ENCODE measurements at places on chromosomes 7 and 10.

DNA sequence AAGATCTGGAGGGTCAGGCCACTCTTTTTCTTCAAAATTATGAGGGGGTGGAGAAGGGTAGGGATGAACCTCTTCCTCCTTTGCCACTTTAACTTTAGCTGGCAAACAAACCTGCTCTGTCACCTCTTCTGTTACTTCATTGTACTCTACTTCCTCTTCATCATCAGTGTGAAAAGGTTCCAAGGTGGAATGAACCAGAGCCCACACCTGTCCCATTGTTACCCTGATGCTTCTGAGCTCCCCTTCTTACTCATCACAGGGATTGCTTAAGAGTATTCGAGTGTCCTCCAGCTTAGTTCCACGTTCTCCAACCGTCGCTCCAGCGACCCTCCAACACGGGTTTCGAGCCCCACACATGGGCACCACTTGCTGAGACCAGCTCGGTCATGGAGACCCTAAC is 5.2 kb downstream of the MRPS24 start:
- DNase-seq: no peak

DNA sequence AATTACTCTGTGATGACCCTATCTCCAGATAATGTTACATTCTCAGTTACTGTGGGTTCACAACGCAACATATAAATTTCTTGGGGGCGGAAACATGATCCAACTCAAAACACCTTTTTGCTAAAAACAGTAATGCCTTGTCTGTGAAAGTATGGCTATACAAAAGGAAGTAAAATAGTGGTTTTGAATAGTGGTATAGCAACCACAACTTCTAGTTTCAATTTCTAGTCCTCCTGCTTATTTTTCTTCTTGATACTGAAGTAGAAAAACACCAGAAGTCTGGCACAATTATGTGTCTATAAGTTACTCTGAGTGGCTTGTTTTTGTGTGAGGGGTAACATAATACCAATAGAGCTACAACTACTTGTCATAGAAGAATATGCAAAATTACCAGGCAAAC is 21.5 kb upstream of the ZNF800 start:
- no peak for DNase-seq

- peak; percentile 6 for DNase-seq
These were observed 84.1 kb upstream of the LRRC4 start for GRCh38 chr7:128115336-128115820.

GRCh38 chr10:75658915-75659314 is 227.5 kb downstream of the LRMDA start:
- DNase-seq: no peak

DNA sequence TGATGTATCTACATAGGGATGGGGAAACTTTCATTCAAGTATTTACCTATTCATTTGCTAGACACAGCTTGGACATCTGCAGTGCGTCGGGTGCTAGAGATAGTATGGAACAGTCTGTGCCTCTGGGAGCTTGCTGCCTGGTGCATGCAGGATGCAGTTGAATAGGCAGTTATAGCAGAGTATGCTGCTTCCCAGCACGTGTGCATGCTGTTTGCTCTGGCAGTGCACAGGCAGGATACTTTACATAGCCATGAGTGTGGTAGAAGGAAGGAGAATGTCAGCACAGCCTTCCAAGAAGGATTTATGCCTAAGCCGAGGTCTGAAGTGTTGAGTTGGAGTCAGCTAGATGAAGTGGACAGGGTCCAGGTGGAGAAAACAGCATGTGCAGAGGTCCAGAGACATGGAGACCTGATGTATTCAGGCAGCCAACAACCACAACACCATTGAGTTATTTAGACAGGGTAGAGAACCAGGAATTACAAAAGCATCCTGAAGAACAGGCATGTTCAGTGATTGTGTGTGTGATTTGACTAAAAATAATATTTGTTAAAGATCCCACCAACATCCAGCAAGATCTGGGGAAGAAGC is 8.1 kb downstream of the MAP3K8 start:
- no peak for DNase-seq

DNA sequence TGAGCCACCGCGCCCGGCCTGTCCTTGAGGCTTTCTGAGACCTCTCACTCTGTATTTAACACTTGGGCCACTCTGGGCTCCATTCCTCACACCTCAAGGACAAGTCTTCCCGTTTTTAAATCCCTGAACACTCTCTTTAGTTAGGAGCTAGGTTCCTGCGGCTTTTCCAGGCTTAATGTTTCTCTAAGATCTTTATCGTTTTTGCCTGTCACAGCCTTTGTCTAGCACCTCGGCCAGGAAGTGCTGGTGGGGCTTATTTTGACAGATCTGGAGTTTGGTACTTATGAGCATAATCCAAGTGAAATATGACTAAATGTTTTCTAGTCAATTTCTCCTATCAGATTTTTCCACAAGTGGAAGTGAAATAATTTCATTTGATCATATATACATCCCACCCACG is 186.6 kb downstream of the DPY19L1 start:
- no peak for DNase-seq

DNA sequence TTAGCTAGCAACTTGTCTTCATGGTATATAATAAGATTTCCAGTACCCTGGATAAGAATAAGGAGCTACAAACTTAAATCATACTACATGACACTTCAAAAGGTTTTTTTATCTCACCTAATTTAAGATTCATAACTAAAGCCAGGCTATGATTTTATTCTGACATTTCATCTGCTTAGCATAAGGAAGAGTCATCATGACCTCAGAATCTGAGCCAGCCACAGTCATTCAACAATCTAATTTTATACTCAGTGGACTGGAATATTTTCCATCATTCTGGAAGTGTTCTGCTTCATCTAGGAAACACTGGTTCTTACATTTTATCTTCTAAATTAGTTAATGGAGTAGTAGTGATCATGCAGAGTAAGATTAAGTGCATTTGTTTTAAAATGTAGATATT is 102.1 kb upstream of the KCND2 start:
- no peak for DNase-seq

DNA sequence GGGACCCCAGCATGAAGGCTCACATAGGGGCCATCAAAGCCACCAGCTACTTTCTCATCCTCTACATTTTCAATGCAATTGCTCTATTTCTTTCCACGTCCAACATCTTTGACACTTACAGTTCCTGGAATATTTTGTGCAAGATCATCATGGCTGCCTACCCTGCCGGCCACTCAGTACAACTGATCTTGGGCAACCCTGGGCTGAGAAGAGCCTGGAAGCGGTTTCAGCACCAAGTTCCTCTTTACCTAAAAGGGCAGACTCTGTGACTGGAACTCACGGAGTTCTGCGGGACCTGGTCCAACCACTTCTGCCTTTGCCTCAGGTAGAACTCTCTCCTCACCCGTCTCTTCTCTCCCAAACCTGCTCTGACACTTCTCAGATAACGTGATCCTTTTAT is 945 bp downstream of the TAS2R40 start:
- no peak for DNase-seq

GRCh38 chr7:94432281-94432670 is 37.6 kb downstream of the COL1A2 start:
- no peak for DNase-seq

DNA sequence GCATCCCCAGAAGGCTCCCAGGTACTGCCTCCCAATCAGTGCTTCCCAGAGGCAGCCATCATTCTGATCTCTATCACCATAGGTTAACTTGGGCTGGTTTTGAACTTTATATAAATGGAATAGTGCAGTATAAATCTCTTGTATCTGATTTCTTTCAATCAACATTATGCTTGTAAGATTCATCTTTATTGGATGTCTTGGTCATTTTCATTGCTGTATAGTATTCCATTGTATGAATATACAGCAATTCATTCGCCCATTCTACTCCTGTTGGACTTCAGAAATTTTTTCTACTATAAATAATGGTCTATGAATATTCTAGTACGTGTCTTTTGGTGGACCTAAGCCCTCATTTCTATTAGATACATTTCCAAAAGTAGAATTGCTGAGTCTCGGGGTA is 16.1 kb upstream of the OGDHL start:
- no peak for DNase-seq

- DNase-seq: no peak
These were observed 10.9 kb downstream of the NRBF2 start for GRCh38 chr10:63143987-63144386.

- no peak for DNase-seq
These were observed 12.9 kb downstream of the OR2AE1 start for GRCh38 chr7:99863847-99864440.

GRCh38 chr7:5396542-5396941 is 27.1 kb downstream of the TNRC18 start:
- DNase-seq: peak; percentile 76

GRCh38 chr7:11655642-11656041 is 176.4 kb downstream of the THSD7A start:
- no peak for DNase-seq

GRCh38 chr10:52308251-52309031 is 5.6 kb upstream of the DKK1 start:
- no peak for DNase-seq

- no peak for DNase-seq
These were observed 63.9 kb upstream of the ECHDC3 start for GRCh38 chr10:11678074-11678793.

GRCh38 chr7:152341039-152341913 is 94.5 kb downstream of the KMT2C start:
- DNase-seq: no peak

GRCh38 chr10:22816298-22816653 is 101.9 kb upstream of the PIP4K2A start:
- DNase-seq: no peak

DNA sequence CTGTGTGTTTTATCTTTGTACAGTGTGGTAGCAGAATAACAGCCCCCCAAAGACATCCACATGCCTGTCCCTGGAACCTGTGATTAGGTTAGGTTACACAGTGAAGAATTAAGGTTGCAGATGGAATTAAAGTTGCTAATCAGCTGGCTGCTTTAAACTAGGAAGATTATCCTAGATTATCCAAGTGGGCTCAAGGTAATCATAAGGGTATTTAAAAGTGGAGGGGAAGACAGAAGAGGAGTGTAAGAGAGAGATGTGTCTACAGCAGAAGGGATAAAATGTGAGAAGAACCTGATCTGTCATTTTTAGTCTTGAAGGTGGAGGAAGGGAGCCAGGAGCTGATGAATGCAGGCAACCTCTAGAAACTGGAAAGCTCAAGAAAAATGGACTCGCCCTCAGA is 117.6 kb downstream of the ARHGAP22 start:
- no peak for DNase-seq

- no peak for DNase-seq
These were observed 33.8 kb upstream of the NANOS1 start for GRCh38 chr10:118995739-118996138.

- no peak for DNase-seq
These were observed 53.8 kb downstream of the GRID1 start for GRCh38 chr10:86312701-86313270.

- no peak for DNase-seq
These were observed 5.4 kb downstream of the FERD3L start for GRCh38 chr7:19139706-19140327.

GRCh38 chr7:100719523-100720278 is 567 bp upstream of the EPO start:
- no peak for DNase-seq

DNA sequence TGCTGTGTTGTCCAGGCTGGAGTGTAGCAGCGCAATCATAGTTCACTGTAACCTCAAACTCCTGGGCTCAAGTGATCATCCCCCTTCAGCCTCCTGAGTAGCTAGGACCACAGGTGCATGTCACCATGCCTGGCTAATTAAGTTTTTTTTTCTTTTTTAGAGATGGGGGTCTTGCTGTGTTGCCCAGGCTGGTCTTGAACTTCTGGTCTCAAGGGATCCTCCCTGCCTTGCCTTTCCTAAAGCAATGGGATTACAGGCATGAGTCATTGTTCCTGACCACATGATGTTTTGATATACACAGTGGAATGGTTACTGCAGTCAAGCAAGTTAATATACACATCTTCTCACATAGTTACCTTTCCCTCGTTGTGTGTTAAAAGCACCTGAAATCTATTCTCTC is 140.3 kb downstream of the GPR85 start:
- no peak for DNase-seq

- no peak for DNase-seq
These were observed 7.0 kb downstream of the POLR2J start for GRCh38 chr7:102471791-102472125.

- no peak for DNase-seq
These were observed 39.6 kb upstream of the CABCOCO1 start for GRCh38 chr10:61623161-61623560.

GRCh38 chr7:41046776-41047175 is 656.1 kb downstream of the INHBA start:
- DNase-seq: no peak

- no peak for DNase-seq
These were observed 824 bp downstream of the RELN start for GRCh38 chr7:103988468-103989199.

- DNase-seq: no peak
These were observed 2.4 kb downstream of the ANKRD22 start for GRCh38 chr10:88849234-88849633.

GRCh38 chr7:25360451-25360850 is 132.2 kb upstream of the NPVF start:
- DNase-seq: no peak

DNA sequence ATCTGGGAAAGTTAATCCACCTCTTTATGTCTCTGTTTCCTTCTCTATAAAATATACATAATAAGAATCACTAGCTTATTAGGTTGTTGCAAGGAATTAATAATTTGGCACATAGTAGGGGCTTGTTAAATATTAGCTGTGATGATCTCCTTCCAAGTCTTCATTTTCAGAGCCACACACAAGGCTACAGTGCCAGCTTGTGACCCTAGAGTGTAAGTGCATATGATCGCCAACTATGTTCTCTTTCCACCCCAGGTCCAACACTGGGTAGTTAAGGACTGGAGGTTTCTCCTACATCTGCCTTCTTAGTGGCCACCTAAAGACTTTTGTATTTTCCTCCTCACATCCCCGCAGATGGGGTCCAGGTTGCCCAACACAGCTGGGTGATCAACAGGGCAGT is 17.9 kb upstream of the ACSM6 start:
- no peak for DNase-seq

- DNase-seq: no peak
These were observed 97.8 kb downstream of the GRM8 start for GRCh38 chr7:127154958-127155357.

DNA sequence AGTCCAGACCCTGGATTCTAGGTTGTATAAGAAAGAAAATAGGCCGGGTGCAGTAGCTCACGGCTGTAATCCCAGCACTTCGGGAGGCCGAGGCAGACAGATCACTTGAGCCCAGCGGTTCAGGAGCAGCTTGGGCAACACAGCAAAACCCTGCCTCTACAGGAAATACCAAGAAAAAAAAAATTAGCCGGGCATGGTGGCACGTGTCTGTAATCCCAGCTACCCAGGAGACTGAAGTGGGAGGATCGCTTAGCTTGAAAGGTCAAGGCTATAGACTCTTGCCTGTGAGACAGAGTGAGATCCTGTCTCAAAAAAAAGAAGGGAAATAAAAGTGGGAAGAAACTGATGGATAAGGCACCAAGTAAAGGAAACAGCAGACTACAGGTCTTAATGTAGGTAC is 287.9 kb upstream of the KLF14 start:
- DNase-seq: no peak

- DNase-seq: no peak
These were observed 800.5 kb upstream of the KCND2 start for GRCh38 chr7:119472408-119473038.

- no peak for DNase-seq
These were observed 219.2 kb downstream of the LRMDA start for GRCh38 chr10:75650648-75651047.

GRCh38 chr7:95335093-95335492 is 10.8 kb upstream of the PON1 start:
- DNase-seq: no peak

Data from activated CD4-positive, alpha-beta memory T cell treated with anti-CD3 and anti-CD28 coated beads, Interleukin-2, amount 10 ng/mL, durations not matched to agents 7 days and 5 days (primary cell).